Urinary bladder (tissue), 4 donors: ENCODE measurements at places on chromosomes 5 and 9. TPM values are rescaled to one million over a fixed set of nuclear protein-coding genes. Genes with fewer than 3 reads are reported as not detected.

PCDHGB2 gene
- total RNA-seq = 7.9 TPM

GRCh38 chr9:125850763-125851162 lies 103.6 kb downstream of the PBX3 start:
- DNase-seq = no peak

- no peak for DNase-seq
Measured at GRCh38 chr5:103211576-103212561, 46.7 kb upstream of the MACIR start.

- DNase-seq = no peak
Measured at GRCh38 chr5:166862581-166862980, 1428.9 kb upstream of the WWC1 start.

DNA sequence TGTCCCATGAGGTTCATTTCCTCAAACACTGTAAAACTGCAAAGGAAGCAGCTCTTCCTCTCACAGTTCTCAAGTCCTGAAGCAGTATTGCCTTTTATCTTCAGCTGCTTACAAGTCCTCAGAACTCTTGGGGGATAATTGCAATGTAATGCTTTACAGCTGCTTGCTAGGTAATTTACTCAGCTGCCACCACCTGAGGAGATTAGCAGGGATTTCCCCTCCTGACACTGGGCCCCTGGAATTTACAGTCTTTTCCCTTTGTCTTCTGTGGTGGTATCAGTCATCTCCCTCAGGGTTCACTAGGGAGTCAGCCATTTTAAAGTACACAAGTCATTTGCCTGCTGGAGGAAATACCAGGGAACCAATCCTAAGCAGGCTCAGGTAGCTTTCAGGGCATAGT lies 754.3 kb upstream of the GRAMD2B start:
- no peak for DNase-seq
